NCI-H2107 (cell line): ENCODE measurements at places on chromosomes 5 and 9.

- no peak for DNase-seq
Measured at GRCh38 chr5:117089001-117089400, 514.4 kb upstream of the SEMA6A start.

DNA sequence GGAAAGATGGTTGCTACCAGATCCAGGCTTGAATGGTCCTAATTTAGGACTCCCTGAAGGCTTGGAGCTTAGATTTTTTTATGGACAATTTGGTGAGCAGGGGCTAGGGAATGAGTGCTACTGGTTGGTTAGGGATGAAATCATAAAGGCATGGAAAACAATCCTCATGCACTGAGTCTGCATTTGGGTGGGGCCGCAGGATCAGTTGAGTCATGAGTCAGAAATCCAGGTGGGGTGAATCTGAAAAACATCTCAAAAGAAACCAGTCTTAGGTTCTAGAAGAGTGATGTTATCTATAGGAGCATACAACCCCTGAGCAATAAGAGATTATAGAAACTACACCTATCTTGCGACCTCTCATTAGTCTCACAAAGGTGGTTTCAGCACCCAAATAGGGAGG is 300.0 kb downstream of the KIF4B start:
- DNase-seq: no peak

- DNase-seq: no peak
Measured at GRCh38 chr5:16806711-16807546, 129.2 kb downstream of the MYO10 start.

DNA sequence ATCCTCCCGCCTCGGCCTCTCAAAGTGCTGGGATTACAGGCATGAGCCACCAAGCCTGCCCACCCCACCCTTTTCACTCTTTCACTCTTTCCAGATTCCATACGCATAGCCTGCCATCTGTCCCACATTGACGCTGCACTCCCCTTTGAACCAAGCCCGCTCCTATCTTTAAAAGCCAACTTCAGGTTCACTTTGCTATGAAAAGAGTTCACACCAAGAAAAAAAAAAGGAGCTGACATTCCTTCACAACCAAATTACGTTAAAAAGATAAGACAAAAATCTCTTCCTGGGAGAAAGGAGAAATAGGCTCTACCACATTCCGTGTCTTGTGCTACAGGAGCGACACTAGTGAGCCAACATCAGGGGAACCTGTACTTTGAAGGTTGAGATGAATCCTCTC is 41.5 kb downstream of the DMRT1 start:
- DNase-seq: no peak

GRCh38 chr5:168059131-168059530 is 232.3 kb upstream of the WWC1 start:
- DNase-seq: no peak

DNA sequence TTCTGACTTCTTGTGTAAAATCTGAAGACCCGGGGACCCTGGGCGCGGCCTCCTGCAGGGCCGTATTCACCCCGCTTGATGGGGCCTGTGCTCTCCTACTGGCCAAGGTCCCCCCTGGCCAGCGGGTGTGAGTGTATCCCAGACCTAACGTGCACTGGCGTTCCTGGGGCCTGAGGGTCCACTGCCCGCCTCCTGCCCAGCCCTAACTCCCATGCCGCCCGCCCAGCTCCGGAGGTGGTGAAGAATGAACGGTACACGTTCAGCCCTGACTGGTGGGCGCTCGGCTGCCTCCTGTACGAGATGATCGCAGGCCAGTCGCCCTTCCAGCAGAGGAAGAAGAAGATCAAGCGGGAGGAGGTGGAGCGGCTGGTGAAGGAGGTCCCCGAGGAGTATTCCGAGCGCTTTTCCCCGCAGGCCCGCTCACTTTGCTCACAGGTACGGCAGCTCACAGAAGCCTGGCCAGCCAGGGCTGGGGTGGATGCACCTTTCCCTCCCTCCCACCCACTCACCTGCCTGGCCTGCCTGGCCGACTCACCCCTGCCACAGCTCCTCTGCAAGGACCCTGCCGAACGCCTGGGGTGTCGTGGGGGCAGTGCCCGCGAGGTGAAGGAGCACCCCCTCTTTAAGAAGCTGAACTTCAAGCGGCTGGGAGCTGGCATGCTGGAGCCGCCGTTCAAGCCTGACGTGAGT is 9.5 kb downstream of the GRK6 start:
- DNase-seq: no peak

DNA sequence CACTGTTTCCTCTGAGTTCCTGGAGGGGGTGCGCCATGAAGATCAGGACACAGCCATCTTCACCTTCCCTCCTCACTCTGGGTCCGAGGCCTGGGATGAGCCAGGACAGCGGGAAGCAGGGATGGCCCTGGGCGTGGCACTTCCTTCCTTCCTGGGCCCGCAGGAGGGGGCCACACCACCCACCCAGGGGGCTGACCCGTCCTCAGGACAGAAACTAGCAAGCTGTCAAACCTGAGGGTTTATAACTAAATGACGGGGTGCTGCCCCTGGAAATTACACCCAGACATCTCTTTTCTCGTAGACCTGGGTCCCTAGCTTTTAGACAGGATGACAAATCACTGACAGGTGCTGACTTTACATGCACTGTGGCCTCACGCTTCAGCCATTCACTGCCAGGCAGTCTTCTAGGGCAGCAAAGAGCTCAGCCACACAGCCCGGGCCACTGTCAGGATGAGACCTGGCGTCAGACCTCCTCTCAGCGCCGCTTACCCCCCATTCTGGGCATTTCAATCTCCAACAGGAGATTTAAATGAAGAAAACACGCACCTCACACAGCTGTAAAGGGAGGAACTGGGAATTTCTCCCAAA is 8.1 kb downstream of the FCN2 start:
- DNase-seq: no peak

GRCh38 chr5:89324990-89325389 is 442.0 kb upstream of the MEF2C start:
- no peak for DNase-seq

DNA sequence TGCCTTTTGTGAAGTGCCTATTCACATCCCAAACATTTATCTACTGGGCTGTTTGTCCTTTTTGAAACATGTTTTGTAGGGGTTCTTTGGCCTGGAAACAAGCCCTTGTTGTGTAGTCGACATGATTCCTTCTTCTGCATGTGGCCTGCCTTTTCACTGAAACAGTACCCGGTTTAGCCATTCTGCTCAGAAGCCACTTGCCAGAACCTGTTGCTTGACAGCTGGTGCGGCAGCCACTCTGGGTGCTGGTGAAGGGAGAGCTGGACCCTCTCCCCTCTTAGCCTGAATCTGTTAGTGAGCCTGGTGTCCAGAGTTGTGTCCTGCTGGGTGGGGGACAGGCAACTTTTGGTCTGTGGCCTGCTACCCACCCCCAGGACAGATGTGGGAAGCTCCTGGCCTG is 128.8 kb upstream of the CACNA1B start:
- DNase-seq: no peak

DNA sequence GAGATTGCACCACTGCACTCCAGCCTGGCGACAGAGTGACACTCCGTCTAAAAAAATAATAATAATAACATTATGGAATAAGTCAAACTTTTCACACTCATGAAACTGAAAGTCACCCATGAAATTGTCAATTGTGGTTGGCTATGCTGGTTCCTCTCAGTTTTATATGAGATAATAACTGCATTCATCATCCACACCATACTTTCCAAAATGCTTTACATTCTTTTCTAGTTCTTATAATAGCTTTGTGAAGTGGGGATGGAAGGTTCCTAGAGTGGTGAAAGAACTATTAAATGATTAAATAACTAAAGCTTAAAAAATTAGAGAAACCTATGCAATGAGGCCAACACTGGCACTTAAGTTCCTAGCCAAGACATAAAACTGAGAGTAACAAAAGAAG is 12.6 kb upstream of the ASPN start:
- DNase-seq: no peak

DNA sequence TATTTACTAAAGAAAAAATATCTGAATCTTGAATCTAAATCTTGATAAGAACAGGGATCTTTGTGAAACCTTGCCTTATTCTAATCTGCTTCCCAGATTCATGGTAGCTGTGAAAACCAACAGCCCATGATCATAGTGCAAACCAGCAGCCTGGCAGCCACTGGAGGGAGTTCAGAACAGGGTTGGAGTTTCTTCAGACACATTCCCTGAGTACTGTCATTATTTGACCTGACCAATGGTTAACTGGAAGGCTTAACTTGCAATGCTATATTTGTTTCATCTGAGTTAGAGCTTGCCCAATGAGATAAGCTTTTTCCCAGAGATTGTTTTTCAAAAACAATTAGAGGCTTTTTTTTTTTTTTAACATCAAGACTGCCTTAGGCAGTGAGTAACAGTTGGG is 47.8 kb downstream of the LOX start:
- no peak for DNase-seq

DNA sequence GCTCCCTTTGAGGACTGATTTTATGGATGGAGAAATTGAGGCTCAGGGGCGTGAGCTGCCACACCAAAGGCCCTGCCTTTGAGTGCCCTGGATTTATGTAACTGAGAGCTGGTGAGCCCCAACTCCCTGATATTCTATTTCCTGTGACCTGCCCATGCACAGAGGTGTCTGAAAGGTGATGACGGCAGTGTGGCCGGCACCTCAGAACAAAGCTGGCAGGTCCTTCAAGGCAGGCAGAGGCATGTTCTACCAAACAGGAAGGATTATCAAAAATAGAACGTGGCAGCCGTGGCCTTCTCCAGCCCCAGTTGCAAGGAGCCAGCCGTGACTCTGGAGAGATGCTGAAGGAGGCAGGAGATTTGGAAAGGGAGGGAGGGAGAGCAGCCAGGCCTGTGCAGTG is 36.2 kb downstream of the INSYN2B start:
- DNase-seq: no peak

- no peak for DNase-seq
Measured at GRCh38 chr5:151787817-151788216, 16.1 kb downstream of the G3BP1 start.

DNA sequence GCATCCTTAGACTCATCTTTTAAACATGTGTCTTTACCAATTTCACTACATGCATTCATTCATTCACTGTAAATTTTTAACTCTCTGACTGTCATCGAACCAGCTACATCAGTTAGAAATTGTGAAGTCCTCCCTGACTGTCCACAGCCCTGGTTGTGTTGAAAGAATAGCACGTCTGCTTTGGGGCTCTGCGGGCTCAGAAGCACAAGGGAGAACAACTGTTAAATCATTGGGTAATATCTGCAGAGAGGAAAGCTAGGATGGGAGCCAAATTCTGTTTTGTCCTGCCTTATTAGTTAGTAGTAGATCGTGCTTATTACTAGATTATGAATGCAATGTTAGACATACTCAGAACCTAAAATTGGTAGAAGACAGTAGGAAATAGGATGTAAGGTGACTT is 26.3 kb upstream of the FAM120AOS start:
- DNase-seq: no peak
